ENCODE measurements at places on chromosomes 11 and 22.
A peak's percentile ranks its signal among the peaks of the same experiment; 100 is the strongest.

GRCh38 chr11:32172848-32173834 is 82.3 kb downstream of the RCN1 start:
- peaks cover 7% of the 10 kb centered on the region for H3K4me1 ChIP-seq
- H3K27me3 ChIP-seq, result no peaks in the 10 kb centered on the region
- H3K4me3 ChIP-seq, result no peak overlapping the region

GRCh38 chr11:134202661-134203060 is 21.1 kb downstream of the NCAPD3 start:
- H3K4me3 ChIP-seq, result no peak overlapping the region
- DNase-seq, result no peak
- no peaks in the 10 kb centered on the region for H3K27me3 ChIP-seq
- no peak overlapping the region for H3K27ac ChIP-seq
- H3K36me3 ChIP-seq, result peaks cover 67% of the 10 kb centered on the region

GRCh38 chr11:69638941-69639681 is 1.8 kb upstream of the CCND1 start:
- peaks cover 24% of the 10 kb centered on the region for H3K4me1 ChIP-seq
- peak; percentile 49 for DNase-seq
- H3K27ac ChIP-seq, result no peak overlapping the region
- no peak overlapping the region for H3K4me3 ChIP-seq
- no peaks in the 10 kb centered on the region for H3K36me3 ChIP-seq
- H3K27me3 ChIP-seq, result peaks cover 52% of the 10 kb centered on the region

- DNase-seq, result no peak
- H3K27ac ChIP-seq, result no peak overlapping the region
- no peak overlapping the region for H3K4me3 ChIP-seq
- H3K36me3 ChIP-seq, result no peaks in the 10 kb centered on the region
- H3K27me3 ChIP-seq, result no peaks in the 10 kb centered on the region
- H3K4me1 ChIP-seq, result no peaks in the 10 kb centered on the region
These were observed 30.1 kb upstream of the NOX4 start for GRCh38 chr11:89521294-89521693.

GRCh38 chr22:47162865-47163264 is 400.4 kb downstream of the TBC1D22A start:
- no peak overlapping the region for H3K4me3 ChIP-seq
- H3K27me3 ChIP-seq, result no peaks in the 10 kb centered on the region
- H3K36me3 ChIP-seq, result peaks cover 8% of the 10 kb centered on the region
- H3K4me1 ChIP-seq, result no peaks in the 10 kb centered on the region
- no peak overlapping the region for H3K27ac ChIP-seq
- DNase-seq, result no peak
